CD14-positive monocyte (primary cell): ENCODE measurements at places on chromosomes 13 and 19.

DNA sequence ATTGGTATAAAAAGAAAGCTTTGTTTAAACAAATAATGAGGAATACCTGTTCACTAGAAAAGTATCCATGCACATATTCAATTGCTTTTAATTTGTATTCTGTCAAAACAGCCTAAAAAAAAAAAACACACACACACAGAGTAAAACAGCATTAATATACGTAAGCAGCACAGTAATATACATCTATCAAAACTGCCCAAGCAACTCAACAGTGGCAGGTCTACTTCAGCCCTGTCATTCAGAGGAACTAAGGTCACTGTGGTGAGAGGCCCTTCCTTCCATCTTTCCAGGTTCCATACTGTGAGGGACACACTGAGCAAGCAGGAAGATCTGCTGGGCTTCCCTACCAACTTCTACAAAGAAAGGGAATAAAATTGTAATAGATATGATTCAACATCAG lies 3.8 kb downstream of the PROSER1 start:
- peaks cover 29% of the 10 kb centered on the region for H3K36me3 ChIP-seq
- peaks cover 32% of the 10 kb centered on the region for H3K4me1 ChIP-seq
- no peak overlapping the region for H3K4me3 ChIP-seq
- no peaks in the 10 kb centered on the region for H3K27me3 ChIP-seq
- no peak overlapping the region for H3K27ac ChIP-seq

GRCh38 chr13:108281901-108282300 lies 12.4 kb downstream of the TNFSF13B start:
- no peak overlapping the region for H3K4me3 ChIP-seq
- peaks cover 28% of the 10 kb centered on the region for H3K4me1 ChIP-seq
- H3K27me3 ChIP-seq, result no peaks in the 10 kb centered on the region
- peak; percentile 73 for DNase-seq
- H3K36me3 ChIP-seq, result peaks cover 21% of the 10 kb centered on the region

GRCh38 chr13:59700281-59700680 lies 463.4 kb downstream of the DIAPH3 start:
- no peaks in the 10 kb centered on the region for H3K4me1 ChIP-seq
- no peak overlapping the region for H3K27ac ChIP-seq

DNA sequence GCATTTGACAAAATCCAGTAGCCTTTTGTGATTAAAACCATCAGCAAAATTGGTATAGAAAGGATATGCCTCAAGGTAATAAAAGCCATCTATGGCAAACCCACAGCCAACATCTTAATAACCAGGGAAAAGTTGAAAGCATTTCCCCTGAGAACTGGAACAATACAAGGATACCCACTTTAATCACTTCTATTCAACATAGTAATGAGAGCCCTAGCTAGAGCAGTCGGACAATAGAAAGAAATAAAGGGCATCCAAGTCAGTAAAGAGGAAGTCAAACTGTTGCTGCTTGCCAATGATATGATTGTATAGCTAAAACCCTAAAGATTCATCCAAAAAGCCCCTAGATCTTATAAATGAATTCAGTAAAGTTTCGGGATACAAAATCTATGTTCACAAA lies 1510.3 kb downstream of the PCDH9 start:
- H3K27ac ChIP-seq, result no peak overlapping the region
- no peaks in the 10 kb centered on the region for H3K4me1 ChIP-seq
- no peak overlapping the region for H3K4me3 ChIP-seq
- H3K36me3 ChIP-seq, result no peaks in the 10 kb centered on the region
- no peaks in the 10 kb centered on the region for H3K27me3 ChIP-seq
- DNase-seq, result no peak

GRCh38 chr19:32976223-32976805 lies 4.3 kb downstream of the FAAP24 start:
- H3K27me3 ChIP-seq, result no peaks in the 10 kb centered on the region
- no peak overlapping the region for H3K27ac ChIP-seq
- no peak overlapping the region for H3K4me3 ChIP-seq
- peak; percentile 66 for DNase-seq

DNA sequence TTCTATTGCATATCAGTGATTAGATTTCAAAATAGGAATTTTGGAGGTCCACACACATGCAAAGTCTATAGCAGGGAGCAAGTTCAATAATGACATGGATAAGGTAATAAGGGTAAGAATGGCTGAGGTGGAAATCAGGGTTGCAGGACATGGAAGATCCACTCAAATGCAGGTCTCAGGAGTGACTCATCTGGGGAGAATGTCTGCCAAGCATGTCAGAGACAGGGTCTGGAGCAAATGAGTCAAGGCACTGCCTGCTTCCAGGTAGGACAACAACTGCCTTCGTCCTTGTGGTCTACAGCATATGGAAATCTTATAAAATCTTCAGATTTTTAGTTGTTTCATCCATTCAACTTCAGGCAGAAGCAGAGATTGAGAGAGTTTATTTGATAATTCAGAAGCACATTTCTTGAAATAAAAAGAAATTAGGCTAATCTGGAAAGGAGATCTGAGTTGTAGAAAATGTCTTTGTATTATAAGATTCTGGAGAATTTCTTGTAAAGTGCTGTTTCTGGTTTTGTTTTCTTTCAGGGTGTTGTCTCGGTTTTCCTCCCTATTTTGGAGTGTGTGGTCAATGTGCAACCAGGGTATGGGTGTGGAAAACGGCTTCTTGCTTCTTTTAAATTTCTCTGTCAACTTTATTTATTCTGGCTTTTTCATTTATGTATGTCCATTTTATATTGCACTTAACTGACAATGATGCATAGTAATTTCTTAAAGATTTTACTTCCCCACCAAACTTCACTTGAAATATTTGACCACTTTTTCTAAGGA lies 748.8 kb downstream of the LIG4 start:
- H3K36me3 ChIP-seq, result no peaks in the 10 kb centered on the region
- no peak overlapping the region for H3K27ac ChIP-seq
- H3K27me3 ChIP-seq, result no peaks in the 10 kb centered on the region
- H3K4me1 ChIP-seq, result no peaks in the 10 kb centered on the region
- DNase-seq, result no peak
